ENCODE measurements at places on chromosomes 6 and 20.

- DNase-seq = no peak
Measured at GRCh38 chr6:41013466-41014153, 25.4 kb downstream of the UNC5CL start.

GRCh38 chr6:22357724-22358189 lies 60.9 kb upstream of the PRL start:
- DNase-seq = no peak

- DNase-seq = no peak
Measured at GRCh38 chr20:1844325-1845162, 50.7 kb upstream of the SIRPA start.

GRCh38 chr6:34143196-34143883 lies 2.5 kb downstream of the GRM4 start:
- DNase-seq = no peak

DNA sequence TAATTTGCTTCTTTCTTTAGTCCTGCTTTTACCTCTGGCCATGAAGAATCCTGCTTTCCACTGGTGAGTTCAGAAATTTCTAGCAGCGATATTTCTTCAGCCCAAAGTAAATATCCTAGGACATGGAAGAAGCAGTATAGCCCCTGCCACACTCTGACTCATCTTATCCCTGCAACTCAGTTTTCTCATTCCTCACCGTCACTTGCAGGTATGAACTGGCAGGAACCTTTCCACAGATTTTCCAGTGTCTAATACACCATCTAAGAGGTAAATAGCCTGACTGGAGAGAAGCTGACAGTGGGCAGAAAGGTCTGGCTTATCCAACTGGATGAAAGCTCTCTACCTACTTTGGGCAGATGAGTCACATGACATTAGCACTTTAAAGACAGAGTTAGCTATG lies 816.7 kb upstream of the FLRT3 start:
- no peak for DNase-seq

DNA sequence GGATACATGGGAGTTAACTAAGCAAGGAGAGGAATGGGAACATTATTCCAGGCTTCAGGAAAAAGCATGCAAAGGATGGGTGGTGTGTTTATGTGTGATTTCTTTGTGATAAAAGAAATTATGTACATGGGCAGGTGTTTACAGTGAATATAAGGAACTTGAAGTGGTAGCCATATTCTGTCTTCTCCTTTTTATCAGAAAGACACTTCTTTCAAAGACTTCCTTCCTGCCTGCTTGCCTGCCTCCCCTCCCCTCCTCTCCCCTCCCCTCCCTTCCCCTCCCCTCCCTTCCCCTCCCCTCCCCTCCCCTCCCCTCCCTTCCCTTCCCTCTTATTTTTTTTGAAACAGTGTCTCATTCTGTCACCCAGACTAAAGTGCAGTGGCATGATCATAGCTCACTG lies 14.4 kb downstream of the CYB5R4 start:
- no peak for DNase-seq

DNA sequence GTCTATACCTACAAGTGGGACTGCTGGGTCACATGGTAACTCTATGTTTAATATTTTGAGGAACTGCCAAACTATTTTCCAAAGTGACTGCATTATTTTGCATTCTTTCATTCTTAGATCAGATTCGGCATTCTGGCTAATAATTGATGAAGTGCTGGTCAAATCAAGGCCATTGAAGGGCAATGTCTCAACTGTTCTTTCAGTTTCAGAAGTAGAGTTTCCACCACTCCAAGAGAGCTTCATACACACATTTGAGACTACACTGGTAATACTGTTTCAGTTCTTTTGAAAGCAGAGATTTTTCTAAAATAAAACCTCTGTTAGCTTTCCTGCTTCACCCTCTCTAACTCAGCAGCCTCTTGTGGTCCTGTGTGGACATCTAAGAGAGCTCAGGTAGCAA lies 154.5 kb downstream of the CFAP61 start:
- DNase-seq = no peak

DNA sequence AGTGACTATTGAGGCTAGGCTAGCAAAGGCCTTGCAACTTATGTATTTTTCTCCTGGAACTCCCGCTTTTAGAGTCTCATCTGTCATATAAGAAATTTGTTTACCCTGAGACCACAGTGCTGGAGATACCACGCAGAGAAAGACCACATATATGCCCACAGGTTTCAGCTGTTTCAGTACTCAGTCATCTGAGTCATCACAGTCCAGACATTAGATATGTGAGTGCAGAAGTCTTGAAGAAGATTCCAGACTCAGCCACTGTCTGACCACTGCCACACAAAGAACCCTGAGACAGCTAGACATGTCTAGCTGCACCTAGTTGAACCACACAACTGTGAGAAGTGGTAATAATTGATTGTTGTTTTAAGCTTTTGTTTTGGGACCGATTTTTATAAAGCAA lies 648.3 kb downstream of the EPM2A start:
- no peak for DNase-seq

GRCh38 chr6:46291275-46291633 lies 120.5 kb upstream of the ENPP5 start:
- DNase-seq = no peak

GRCh38 chr20:17565169-17565845 lies 4.6 kb upstream of the DSTN start:
- DNase-seq = no peak

GRCh38 chr6:138405816-138406413 lies 1.9 kb downstream of the HEBP2 start:
- no peak for DNase-seq

DNA sequence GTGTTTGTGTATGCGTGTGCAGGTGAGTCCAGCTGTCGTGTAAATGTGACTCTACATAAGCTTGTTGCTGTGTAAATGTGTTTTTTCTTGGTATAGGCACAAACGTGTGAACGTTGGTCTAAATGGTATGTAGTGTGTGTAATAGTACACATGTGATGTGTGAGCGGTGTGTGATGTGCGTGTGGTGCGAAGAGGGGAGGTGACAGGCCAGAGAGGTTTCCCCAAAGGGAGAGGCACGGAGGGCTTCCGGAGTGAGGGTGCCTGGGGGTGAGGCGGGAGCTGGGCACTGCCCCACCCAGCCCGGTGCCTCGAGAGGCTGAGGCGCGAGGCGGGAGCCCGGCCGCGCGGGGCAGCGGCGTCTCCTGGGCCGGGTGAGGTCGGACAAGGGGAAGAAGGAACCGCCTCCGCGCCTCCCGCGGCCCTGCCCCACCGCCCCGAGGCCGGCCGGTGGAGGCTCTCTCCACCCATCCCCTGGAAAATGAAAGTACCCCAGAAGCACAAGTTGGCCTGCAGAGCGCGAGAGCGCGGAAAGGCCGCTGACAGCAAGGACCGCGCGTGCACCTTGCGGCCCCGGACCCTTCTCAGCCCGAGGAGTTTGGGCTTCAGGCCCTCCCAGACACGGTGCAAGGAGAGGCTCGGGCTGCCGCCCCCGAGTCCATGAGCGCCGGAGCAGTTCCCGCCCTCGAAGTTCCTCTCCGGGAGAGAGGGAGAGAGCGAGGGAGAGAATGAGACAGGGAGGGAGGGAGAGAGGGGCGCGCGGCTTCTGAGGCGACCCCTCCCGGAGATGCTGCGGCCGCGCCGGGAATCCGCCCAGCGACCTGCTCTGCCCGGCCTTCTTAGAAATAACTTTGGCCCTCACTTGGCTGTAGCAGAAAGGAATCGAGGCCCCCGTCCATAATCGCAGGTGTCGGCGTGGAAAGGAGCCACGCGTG lies 43.2 kb upstream of the OSTM1 start:
- no peak for DNase-seq

- DNase-seq = no peak
Measured at GRCh38 chr20:60102665-60103210, 144.5 kb downstream of the CDH26 start.

- DNase-seq = no peak
Measured at GRCh38 chr20:54219751-54220426, 12.0 kb downstream of the PFDN4 start.

DNA sequence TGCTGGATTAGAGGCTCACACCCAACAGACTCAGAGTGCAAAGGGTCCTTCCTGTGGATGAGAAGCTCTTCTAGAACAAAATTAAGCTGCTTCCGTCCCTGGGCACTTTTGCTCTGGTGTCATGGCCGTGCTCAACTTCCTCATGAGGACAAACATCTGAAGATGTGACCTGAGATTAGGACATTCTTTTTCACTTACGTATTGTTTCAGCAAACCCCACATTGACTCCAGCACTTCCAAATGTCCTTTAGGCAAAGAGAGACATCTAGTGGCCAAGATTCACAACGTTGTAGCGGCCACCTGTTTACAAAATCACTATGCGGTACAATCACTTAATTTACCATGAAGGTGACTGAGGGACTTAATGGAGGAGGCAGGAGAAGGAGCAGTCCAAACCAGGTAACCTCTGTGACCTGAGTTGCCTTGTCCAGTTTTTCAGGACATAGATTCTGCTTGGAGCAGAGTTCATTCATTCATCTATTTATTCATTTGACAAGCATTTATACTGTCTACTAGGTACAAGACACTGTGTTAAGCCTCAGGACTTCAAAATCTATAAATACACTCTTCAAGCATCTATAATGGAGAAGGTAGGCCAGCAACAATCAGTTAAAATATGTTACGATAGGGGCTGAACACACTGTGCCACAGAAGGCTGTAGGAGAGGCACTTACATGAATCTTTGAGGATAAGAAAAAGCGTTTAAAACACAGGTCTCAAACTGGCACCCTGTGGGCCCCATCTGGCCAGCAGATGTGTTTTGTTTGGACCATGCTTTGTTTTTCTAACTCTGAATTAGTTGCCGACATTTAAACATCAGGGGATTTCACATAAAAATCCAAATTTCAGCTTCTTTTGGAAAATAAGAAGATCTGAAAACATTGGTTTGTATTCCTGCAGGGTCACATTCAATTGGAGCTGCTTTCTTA lies 5.6 kb upstream of the ADGRF1 start:
- no peak for DNase-seq

- DNase-seq = no peak
Measured at GRCh38 chr20:2602746-2603145, 49.7 kb upstream of the NOP56 start.

DNA sequence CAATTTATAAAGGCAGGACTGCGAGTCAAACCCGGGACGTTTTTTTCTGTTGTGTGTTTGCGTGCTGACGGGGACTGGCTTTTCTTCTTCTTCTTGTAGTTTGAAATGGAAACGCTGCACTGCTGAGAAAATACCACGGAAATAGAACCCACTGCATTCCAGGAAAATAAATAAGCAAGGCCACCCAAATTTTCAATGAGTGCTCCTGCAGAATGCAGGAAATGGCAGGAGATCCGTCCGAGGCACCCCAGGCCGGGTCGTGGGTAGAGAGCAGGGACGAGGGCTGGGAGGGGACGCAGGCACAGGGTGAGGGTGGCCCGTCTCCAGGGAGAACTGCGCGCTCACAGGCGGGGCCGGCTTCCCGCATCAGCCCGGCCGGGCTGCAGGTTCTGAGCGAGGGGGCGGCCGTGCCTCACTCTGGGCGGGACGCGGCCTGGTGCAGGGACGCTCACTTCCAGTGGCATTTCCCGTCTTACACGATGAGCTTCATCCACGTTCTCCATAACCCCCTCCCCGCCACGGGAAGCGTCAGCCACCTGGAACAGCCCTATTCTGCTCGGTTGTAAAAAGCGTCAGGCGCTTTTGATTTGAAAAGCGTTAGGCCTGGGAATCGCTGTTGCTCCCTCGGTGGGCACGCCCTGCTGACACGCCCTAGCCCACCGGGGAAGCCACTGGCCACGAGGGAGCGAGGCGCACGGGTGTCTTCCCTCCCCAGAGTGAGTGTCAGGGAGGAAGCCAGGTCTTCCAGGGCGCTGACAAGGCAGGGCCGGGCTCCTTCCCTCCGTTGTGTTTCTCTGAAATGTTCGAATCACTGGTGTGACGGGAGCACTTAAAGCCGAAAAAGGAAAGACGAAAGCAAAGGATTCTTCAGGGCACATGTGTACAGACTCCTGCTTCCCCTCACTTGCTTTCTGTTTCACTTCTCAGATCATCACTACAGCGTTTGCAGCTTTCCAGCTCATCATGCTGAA lies 17.9 kb upstream of the EXOC2 start:
- DNase-seq = peak; percentile 61

DNA sequence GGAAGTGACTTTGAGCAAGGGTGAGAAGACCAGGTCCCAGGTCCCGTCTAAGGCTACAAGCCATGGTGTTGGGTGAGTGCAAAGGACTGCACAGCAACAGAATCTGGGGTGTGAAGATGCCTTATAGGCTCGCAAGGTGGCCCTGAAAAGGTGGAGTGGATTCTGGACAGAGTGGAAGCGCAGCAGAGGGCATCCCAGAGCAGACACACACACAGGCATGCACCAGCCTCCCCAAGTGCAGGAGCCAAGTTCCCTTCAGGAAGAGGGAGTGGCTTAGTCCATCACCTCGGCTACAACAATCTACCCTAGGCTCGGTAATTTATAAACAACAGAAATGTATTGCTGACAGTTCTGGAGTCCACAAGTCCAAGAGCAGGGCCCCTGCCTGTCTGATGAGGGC lies 180.1 kb upstream of the PDE10A start:
- DNase-seq = no peak

GRCh38 chr6:144264270-144265060 lies 20.7 kb upstream of the UTRN start:
- no peak for DNase-seq

- DNase-seq = no peak
Measured at GRCh38 chr6:119879731-119880130, 530.2 kb upstream of the MAN1A1 start.

- DNase-seq = no peak
Measured at GRCh38 chr6:9461188-9461587, 953.7 kb downstream of the TFAP2A start.

GRCh38 chr6:7391151-7391550 lies 1.5 kb downstream of the RIOK1 start:
- no peak for DNase-seq

- no peak for DNase-seq
Measured at GRCh38 chr20:12591949-12592470, 416.8 kb upstream of the SPTLC3 start.

All from central memory CD4-positive, alpha-beta T cell (primary cell).